ENCODE measurements at places on chromosomes 12 and 14.

GRCh38 chr12:11668611-11669010 is 19.1 kb downstream of the ETV6 start:
- no peak for DNase-seq

DNA sequence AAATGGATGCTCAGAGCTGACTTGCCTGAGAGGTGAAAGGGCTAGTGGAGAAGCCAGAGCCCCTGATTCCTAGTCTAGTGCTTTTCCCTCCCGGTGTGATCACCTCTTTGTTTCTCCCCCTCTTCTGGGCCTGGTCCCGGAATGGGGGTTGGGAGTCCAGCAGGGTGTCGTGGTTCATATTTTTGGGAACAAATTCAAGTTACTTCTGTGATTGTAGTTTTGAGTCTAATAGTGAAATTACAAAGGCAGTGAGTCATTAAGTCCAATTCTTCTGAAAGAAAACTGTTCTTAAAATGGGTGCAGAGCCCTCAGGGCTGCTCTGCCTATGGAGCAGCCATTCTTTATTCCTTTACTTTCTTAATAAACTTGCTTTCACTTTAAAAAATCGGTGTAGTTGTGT is 7.6 kb downstream of the SUSD6 start:
- no peak for DNase-seq

DNA sequence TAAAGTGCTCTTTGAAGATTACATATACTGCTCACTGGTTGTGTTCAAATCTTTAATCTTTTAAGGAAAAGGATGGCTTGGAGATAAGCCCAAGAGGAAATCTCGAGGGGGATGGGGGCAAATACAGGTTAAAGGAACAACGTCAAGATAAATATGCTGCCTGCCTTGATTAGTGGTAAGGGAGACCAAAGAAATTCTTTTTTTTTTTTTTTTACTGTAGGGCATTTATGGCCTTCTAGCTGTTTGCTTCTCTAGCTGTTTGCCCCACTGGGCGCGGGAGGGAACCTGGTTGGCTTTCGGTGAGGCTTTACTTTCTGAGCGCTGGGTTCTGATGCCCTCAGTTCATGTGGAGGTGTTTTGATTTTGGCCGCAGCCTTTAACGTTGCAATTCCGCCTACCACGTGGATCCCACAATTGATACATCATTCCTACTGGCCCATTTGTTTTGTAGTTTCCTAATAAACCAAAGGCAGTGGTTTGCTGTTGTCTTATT is 5.7 kb downstream of the CCND2 start:
- DNase-seq = no peak

GRCh38 chr12:94157981-94158411 is 9.6 kb downstream of the PLXNC1 start:
- DNase-seq = no peak

GRCh38 chr12:124542021-124542949 is 25.1 kb downstream of the NCOR2 start:
- no peak for DNase-seq

DNA sequence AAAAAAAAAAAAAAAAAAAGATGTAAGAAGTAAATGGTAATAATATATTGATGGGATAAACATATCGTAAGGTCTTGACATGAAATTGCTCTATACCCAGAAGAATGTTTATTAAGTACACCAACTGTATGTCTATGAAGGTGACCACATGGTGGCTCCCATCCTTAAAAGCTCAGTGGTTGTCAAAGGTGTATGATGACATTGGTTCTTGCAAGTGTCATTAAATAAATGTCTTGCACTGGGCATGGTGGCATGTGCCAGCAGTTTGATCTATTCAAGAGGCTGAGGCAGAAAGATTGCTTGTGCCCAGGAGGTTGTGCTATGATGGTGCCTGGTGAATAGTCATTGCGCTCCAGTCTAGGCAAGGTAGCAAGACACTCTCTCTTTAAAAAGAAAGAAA is 10.4 kb downstream of the CCT2 start:
- DNase-seq = no peak

Measured in neuronal stem cell (in vitro differentiated cells).